ENCODE measurements at places on chromosomes 16 and 17.

DNA sequence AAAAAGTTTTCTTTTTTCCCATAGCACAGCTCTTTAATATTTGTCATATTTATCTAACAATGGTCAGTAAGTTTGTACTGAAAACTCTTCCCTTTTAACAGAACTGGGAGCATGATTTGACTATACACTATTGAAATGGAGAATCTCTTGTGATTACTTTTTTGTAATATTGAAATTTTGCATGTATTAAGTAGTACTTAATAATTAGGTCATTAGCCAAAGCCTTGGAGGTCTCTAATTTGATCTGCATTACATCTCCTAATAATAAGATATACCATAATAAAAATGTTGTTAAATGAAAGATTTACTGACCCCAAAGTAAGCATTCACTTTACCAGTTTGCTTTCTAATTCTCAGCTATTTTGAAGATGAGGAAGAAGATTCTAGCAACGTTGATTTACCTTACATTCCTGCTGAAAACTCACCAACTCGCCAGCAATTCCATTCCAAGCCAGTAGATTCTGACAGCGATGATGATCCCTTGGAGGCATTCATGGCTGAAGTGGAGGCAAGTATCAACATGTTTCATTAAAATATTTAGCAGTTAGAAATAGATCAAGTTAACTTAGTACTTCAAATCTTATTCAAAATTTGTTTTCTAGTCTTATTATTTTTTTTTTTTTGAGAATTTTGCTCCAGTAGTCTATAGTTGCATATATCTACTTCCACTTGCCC, 18.2 kb downstream of the DDX42 start:
- DNase-seq = no peak

DNA sequence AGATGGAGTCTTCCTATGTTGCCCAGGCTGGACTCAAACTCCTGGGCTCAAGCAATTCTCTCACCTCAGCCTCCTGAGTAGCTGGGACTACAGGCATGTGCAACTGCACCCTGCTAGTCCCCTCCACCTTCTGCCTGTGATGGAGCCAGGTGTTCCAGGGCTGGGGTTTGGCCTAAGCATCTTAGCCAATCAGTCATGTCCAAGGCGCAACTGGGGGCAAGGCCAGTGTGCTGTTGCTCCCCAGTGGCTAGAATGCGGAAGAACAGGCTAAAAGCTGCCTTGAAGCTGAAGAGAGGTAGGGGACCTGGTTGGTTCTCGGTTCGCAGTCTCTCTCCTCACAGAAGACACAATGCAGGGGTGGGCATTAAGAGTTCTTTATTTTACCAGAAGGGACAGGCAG, 18.6 kb downstream of the FLOT2 start:
- no peak for DNase-seq

GRCh38 chr17:76251478-76252039, 11.3 kb upstream of the RNF157 start:
- no peak for DNase-seq

DNA sequence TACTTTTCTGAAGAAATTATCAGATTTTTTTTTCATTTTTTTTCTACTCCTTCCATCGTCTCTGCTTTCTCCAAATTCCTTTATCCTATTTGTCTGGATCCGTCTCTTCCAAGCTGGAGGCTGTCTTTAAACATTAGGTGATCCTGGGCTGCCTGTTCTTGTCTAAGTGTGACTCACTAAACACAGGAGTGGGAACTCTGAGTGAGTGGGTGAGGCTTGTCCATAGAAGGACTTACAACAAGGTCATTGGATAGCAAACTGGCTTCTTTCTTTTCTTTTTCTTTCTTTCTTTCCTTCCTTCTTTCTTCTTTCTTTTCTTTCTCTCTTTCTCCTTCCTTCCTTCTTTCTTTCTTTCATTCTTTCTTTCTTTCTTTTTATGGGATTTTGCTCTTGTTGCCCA, 18.2 kb downstream of the ALOX15 start:
- no peak for DNase-seq

GRCh38 chr17:78875363-78876093, 27.5 kb downstream of the CEP295NL start:
- no peak for DNase-seq

DNA sequence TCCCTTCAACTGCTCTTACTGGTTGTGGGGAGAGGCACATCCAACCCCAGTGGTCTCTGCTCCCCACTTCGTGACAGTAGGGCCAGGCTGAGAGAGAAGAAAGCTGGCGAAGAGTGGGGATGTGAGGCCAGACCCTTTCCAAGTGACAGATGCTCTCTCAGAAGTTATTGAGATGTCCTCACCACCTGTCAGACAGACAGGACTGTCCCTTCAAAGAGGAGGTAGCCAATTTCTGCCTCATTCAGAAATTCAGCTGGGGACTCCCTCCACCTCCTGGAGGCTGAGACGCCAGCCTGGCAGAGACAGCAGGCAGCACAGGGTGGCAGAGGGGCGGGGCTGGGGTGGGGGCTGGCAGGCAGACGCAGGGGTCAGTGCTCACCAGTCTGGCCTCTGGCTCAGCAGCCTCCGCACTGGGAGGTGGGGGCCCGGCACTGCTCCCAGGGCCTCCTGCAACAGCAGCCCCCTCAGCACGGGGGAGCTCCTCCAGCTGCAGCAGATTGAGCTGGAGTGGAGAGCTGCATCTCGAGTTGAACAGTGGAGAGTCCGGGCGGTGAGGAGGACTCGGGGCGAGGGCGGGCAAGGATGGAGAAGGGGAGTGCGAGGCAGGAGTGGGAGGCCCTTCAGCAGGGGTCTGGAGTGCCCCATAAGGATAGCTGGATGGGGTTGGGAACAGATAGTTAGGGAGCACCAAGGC, 9.2 kb downstream of the PER1 start:
- no peak for DNase-seq

GRCh38 chr17:75683583-75683982, 16.4 kb downstream of the SAP30BP start:
- DNase-seq = no peak

GRCh38 chr16:55820615-55821014, 12.3 kb downstream of the CES1 start:
- no peak for DNase-seq

DNA sequence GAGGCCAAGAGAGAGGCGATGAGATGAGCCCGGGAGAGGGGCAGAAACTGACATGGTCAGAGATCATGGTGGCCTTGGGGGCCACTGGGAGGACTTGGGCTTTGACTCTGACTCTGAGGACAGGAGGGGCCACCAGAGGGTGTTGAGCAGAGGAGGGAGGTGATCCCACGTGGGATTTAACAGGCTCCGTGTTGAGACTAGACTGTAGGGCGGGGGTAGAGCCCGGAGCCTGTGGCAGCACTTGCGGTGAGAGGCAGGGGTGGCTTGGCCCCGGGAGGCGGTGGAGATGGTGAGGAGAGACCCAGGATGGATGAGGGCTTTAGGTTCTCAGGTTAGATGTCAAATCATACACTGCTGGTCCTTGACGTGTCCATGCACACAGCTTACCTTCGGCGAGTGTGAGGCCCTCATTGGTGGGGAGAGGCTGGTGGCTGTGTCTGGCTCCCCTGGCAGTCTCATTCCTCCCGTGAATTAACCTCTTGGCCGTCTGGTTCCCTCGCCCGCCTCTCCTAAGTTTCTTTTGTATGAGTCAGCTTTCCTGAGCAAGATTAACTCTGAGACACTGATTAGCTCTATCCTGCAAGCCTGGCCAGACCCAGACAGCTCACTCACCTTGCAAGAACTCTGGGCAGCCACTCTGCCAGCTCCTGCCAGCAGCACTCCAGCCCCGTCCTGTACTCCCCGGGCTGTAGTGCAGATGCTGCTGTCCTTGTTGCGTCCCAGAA, 39.7 kb downstream of the VPS35L start:
- no peak for DNase-seq

GRCh38 chr16:22685459-22685830, 128.5 kb upstream of the HS3ST2 start:
- DNase-seq = no peak

- no peak for DNase-seq
These were observed 44.8 kb upstream of the MSI2 start for GRCh38 chr17:57211543-57211942.

GRCh38 chr17:5513628-5514027, 27.3 kb downstream of the MIS12 start:
- no peak for DNase-seq

DNA sequence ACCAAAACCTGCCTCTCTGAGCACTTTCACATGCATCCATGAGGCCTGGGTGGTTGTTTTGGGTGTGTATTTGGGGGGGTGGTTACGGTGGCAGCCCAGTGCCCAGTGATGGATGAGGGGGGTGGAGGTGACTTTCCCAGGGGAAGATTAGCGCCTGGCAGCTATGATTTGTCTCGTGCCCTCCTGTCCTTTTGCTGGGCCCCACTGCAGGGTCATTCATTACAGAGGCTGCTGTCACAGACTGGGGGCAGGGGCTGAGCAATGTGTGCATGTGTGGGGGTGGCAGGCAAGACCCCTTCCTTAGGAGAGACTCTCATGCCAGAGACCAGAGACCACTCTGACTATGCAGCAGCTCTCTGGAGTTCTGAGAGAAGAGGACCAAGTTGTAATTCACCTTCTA, 93.7 kb downstream of the MRM1 start:
- DNase-seq = no peak

GRCh38 chr17:81385320-81386111, 9.7 kb upstream of the BAHCC1 start:
- no peak for DNase-seq

GRCh38 chr17:80970762-80971703, 20.6 kb upstream of the CHMP6 start:
- no peak for DNase-seq

DNA sequence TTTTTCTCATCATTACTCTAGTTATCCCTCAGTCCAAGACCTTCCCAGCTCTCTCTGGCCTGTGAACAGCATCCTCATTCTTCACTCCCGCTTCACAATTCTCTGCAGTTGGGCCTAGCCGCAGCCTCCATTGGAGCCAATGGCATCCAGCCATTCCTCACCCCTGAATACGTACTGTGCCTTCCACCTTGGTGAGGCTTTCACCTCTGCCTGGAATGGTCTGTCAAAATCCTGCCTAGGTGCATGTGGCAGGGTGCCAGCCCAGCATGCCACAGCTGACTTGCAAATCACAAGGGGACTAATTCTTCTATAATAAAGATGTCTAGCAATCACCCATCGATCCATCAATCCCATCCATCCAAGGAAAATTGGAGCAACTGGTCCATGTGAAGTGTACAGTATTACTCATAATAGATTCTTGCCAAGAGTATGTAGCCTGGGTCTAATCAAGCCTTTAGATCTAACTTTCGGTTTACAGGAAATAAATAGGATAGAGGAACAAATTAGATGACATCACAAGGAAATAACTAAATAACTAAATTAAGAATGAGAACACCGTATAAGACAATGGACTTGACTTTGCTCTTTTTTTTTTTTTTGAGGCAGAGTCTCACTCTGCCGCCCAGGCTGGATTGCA, 5.1 kb upstream of the CX3CL1 start:
- no peak for DNase-seq

DNA sequence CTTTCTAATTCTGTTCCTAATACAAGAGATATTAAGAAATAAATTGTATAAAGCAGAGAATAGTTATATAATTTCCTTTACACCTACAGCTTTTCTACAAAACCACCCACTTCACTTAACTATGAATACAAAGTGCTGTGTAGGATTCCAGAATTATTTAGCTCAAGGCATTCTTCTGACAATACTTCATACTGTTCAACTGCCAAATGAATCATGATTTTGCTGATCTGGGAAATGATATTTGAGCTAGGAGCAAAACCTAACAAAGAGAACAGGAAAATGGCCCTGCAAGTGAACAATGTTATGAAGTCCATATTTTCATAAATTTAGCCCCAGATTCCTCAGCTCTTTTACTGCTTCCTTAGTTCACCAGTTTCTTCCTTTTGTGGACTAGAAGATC, 12.9 kb downstream of the BBS2 start:
- DNase-seq = no peak

DNA sequence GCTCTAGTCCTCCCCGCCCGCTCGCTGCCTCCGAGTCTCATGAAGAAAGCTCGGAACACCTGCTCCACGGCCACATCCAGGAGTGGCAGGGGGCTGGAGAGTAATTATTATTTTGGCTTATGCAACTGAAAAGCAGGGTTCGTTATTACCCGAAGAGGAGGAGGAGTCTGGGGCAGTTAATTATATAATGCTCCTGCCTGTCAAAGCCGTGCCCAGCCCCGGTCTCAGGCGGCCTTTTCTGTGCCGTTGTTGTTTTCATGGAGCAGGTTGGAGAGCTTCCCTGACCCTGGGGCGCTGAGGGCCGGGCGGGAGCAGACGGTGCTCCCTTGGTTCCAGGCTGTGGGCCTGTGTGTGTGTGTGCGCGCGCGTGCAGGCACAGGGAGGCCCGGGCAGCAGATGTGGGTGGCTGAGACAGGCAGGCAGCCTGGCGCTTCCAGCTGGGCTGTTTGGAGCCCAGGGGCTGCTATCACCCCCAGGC, 2.4 kb downstream of the JPH3 start:
- DNase-seq = no peak

DNA sequence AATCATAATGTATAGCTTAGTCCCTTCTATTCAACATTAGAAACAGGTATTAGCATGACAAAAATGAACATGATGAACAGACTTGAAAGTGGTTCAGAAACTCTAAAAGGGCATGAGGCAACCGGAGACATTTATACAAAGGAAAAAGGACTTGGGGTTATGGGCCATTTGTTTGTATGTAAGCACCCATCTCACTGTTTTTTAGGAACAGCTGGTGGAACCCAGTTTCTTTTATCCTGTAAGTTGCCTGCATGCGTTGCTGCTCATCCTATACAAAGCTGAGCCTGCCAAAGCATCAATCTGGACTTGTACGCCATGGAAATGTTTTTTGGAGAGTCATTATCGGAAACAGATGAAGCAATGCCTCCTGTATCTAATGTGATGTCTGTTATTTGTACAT, 72.3 kb upstream of the NACA2 start:
- no peak for DNase-seq

DNA sequence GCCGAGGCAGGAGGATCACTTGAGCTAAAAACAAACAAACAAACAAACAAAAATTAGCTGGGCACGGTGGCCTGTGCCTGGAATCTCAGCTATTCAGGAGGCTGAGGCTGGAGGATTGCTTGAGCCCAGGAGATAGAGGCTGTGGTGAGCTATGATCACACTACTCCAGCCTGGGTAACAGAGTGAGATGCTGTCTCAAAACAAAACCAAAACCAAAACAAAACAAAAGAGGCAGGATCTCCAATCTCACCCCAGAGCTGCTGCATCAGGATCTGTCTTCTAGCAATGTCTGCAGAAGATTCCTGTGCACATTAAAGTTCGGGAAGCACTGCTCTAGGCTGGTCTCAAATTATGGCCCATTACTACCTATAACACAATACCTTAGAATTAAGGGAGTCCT, 43.1 kb downstream of the MAP2K6 start:
- DNase-seq = no peak

- no peak for DNase-seq
These were observed 606.3 kb downstream of the MAF start for GRCh38 chr16:78994135-78994745.

- DNase-seq = no peak
These were observed 397.0 kb upstream of the CCL2 start for GRCh38 chr17:33858121-33858520.
